ENCODE measurements at places on chromosomes 4 and X.
A peak's percentile ranks its signal among the peaks of the same experiment; 100 is the strongest.

- peak; percentile 37 for DNase-seq
Observed at GRCh38 chrX:44871931-44872820, 812 bp upstream of the KDM6A start.

- DNase-seq: no peak
Observed at GRCh38 chrX:115018944-115019343, 1.5 kb upstream of the IL13RA2 start.

- DNase-seq: no peak
Observed at GRCh38 chr4:47729131-47729680, 108.7 kb downstream of the CORIN start.

DNA sequence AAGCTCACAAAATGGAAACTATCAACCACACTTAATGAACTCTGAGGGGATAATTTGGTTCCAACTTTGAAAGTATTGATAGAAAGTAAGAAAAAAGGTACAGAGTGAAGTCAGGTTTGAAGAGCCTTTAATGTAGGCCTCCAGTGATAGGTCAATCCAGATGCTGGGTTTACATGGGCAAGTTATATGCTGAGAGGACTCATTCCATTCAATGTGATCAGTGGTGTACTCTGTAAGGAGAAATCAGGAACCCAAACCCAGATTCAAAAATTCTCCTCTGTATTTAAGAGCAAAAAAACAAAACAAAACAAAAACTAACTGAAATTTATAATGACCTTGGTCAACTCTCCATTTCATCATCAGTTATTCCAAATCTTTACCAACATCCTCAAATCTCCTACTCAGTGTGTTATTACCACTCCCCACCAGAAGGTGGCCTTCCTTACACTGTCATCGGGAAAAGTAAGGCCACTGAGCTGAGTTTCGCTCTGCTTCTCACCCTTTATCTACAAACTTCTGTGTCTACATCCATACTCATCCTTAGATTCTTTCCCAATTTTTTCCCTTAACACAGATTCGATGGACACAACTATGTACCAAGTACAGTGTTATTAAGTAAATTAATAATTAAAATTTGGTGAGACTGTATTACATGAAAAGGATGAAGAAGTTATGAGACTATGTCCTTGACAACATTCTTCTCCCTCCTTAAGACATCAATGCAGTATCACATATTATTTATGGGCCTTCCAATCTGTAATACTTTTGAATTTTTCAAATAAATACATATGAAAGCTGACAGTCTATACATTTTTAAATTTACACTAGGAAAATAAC, 88.3 kb downstream of the ZAR1 start:
- peak; percentile 71 for DNase-seq

- DNase-seq: no peak
Observed at GRCh38 chrX:122579036-122579435, 605.0 kb upstream of the GRIA3 start.

- no peak for DNase-seq
Observed at GRCh38 chrX:23825675-23826074, 42.7 kb downstream of the SAT1 start.

DNA sequence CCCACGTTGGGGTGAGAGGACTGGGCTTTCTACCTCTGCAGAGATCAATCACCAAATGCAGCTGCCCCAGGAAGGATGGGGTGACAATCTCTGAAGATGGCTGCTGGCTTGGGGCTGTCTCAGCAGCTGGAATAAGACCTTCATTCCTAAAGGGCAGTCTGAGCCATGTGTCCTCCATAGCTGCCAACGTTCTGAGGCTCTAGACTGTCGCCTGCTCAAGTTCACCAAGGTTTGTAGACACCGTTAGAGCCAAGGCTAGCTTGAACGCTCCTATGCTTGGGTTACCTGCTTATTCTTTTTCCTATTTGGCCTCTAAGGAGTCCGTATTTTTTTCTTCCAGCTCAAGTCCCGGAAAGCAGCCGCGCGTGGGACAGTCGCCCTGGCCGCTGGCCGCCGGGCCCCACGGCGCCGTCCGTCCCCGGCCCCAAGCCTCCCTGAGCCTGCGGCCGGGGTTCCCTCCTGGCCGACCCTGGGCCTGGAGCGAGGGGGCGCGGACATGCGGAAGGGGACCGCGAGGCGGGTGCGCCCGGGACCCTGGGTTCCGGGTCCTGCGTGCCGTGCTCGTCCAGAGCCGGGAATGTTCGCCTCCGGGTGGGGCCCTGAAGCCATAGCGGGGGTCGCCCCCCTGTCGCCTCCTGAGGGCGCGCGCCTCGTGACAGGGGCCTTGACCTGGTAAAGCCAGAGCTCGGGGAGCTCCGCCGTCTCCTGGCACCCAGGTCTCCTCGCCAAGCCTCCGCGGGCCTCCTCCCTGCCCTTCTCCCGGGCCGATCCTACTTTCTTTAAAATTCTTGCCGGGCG, 23.3 kb downstream of the MRFAP1 start:
- no peak for DNase-seq

- DNase-seq: no peak
Observed at GRCh38 chrX:115525486-115525885, 35.5 kb upstream of the PLS3 start.

DNA sequence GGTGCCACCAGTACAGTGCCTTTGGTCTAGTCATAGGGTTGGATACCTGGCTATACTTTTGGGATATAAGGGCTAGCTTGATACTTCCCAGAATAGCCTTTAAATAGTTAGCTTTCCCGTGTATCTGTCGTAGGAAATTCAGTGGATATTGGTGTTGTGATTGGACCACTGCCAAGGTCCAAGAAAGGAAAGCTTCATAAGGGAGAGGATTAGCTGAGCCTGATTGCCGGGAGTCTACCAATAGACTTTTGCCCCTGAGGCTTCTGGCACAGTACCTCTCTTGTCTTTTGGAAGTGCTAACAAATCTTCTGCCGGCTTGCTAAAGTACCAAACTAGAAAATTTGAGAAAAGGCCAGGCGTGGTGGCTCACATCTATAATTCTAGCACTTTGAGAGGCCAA, 350.6 kb downstream of the CHIC1 start:
- no peak for DNase-seq

DNA sequence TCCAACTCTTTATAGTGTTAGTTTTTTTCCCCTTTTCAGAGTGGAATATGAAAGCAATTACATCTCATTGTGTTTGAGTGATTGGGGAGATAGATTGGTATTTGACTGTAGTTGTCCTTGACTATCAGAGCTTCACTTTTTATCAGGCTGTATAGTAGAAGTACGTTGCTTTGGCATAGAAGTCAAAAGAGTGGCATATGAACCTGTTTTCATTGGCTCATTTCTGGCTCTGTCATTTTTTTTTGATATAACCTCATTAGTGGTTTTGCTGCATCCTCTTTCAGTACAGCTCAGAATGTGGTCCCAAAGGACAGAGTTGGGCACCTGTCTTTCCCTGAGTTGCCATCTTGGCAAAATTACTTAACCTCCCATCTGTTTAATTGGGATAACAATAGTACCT, 1.4 kb downstream of the TMA16 start:
- DNase-seq: no peak

- no peak for DNase-seq
Observed at GRCh38 chr4:115678425-115678941, 565.1 kb upstream of the NDST4 start.

GRCh38 chr4:41525129-41525528, 12.8 kb upstream of the LIMCH1 start:
- DNase-seq: no peak

DNA sequence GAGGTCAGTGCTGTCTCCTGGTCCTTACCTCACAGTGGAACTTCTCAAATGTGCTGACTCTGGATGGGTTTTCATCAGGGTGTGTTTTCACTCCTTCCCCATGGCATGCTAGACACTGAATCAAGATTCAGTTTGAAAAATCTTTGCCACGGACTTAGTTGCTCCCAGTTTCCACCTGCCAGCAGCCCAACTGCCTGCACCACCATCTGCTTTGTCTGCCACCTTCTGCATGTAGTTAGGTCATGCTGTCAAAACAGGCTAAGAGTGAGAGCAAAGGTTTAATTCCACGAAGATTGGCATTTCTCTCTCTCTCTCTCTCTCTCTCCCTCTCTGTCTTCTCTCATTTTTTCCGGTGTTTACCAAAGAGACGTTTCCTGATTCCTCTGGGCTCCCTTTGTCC, 258.0 kb upstream of the EDNRA start:
- DNase-seq: no peak

- DNase-seq: no peak
Observed at GRCh38 chr4:42112846-42113245, 39.6 kb downstream of the BEND4 start.

DNA sequence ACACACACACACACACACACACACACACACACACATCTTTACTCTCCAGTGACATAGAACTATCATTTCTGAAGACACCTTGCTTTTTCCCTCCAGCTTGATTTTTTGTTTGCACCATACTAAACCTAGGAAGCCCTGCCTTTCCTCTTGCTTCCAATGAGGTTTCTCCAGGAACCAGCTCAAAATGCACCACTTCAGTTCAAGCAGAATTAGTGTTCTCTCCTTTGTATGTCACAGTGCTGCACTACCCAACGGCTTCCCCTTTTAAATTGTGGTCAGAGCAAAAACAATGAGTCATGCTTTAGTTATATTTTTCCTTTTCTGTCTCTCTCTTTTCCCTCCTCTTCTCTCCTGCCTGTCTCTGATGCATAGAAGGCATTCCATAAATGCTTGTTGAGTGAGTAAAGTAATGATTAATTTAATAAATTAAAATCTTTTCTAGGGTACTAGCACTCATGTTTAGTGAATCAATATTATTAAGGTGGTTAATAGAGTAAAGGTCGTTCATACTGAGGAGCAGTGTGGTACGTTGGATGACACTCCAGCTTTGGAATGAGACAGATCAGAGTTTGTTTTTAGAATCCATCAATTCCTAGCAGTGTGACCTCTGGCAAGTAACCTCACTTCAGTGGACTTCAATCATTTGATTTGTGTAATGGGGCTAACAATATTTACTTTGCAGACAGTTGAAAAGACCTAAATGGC, 5.9 kb downstream of the RTL3 start:
- no peak for DNase-seq

- DNase-seq: no peak
Observed at GRCh38 chr4:78781924-78782323, 5.8 kb downstream of the BMP2K start.

DNA sequence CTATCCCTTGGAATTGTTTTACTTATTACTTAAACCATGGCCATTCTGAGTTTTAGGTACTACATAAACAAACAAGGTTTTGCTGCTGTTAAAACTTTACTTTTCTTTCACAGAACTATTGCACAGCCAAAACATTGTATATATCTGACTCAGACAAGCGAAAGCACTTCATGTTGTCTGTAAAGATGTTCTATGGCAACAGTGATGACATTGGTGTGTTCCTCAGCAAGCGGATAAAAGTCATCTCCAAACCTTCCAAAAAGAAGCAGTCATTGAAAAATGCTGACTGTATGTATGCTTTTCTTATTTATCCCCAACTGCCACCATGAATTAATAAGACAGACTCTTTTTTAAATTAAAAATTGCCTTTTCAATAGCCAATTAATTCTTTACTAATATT, 69.8 kb downstream of the CCKAR start:
- no peak for DNase-seq

GRCh38 chrX:371907-372306, 14.8 kb downstream of the PPP2R3B start:
- no peak for DNase-seq

DNA sequence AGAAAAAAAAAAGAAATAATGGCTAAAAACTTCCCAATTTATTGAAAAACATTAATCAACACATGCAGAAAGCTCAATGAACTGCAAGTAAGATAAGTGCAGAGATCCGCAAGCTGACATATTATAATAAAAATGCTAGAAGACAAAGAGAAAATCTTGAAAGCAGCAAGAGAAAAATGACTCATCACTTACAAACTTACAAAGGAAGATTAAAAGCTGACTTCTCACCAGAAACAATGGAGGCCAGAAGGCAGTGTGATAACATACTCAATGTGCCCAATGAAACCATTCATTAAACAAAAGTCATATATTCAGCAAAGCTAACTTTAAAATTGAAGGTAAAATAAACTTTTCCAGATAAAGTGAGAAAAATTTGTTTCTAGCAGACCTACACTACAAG, 7.3 kb upstream of the BRWD3 start:
- no peak for DNase-seq

- no peak for DNase-seq
Observed at GRCh38 chr4:123596805-123597204, 200.2 kb downstream of the SPRY1 start.

DNA sequence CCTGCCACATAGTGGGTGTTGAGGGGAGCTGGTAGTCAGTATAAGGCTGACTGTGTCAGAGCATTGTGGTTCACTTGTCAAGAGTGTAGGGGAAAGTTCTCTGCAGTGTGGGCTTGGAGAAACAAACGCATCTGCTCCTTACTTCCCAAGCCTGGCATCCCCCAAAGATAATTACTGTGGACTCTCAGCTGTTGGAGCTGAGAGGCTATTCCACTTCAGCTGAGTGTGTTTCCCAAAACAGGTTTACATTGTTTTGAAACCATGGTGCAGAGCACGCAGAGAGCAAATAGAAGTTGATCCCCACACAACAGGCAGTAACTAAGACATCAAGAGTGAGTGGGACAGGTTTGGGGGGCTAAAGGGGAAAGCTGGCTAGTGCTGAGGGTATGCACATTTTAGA, 181.0 kb upstream of the EOLA2 start:
- no peak for DNase-seq

DNA sequence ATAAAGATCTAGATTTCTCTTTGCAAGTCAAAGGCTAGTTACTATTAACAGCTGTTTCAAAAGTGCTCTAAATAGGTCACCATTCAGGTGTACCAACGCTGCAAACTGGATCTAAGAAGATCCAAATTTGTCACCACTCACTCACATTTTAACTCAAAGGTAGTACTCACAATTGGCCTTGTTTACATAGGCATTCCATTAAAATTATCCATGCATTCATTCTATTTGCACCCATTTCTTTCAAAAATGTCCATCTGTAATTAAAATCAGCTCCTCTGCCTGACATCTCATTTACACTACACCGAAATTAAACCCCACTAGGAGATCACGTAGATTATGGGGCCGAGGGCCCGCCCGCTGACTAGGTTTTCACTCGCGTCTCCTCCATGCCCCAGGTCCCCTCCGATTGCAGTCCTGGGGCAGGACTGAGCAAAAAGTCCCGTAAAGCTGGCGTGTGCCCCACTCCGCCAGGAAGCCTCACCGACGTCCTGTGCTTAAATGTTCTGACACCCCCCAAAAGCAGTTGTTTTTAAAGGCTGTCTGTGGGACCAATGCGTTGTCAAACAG, 1.3 kb upstream of the ING2 start:
- DNase-seq: peak; percentile 10
